ENCODE measurements at places on chromosomes 13 and 19. TPM values are rescaled to one million over a fixed set of nuclear protein-coding genes. Genes with fewer than 3 reads are reported as not detected.

DNA sequence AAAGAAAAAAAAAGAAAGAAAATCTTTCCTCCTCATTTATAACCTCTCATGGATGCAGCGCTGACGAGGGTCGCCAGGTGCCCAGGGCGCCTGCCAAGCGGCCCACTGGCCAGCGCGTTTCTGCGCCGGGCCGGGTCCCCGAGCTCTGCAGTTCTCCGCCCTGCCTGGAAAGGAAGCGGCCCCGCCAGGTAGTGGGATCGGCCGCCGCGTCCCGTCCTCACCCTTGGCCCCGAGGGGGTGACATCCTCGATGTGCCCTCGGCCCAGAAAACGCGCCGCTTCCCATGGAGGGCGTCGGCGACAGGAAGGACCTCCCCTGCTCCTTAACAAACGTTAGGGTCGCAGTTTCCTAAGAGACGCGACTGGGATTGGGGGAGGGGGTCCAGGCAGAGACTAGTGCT, 56.9 kb downstream of the ZNF726 start:
- DNase-seq, result no peak

GRCh38 chr13:24664726-24665409, 15.3 kb upstream of the ATP12A start:
- DNase-seq, result no peak

DNA sequence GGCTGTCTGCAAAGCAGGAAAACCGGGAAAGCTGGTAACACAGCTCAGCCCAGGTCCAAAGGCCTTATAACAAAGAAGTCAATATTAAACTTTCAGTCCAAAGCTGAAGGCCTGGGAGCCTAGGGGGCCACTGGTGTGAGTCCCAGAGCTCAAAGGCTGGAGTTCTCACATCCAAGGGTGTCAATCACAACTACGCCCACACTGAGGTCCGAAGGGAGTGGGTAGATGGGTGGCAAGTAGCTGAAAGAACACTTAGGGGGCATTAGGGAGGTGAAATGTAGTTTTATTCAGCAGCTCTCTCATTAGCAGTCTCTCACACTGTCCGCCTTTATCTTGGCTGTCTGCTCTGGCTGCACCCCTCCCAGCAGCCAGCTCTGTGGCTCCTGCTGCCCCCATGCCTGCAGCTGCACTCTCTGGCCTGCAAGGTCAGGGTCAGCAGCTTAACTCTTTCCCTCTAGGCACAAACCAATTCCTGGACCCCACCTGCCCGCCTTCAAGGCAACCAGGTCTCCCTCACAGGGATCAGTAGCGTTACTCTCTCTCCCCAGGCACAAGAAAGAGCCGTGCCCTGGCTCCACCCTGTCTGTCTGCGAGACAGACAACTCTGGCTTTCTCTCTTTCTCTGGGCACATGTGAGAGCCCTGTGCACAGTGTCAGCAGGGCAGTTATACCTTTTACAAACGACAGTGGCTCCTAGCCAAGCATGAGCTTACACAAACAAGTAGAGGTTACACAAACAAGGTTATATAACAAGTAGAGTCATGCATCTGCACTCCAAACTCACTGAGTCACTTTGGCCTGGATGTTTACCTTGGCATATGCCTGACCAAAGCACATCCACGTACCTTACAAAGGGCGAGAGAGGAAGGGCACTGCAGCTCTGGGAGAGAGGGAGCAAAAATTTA, 249.4 kb upstream of the PCDH20 start:
- no peak for DNase-seq

KRTDAP gene
- not detected for total RNA-seq

SHISA2 gene
- total RNA-seq, result not detected

WDFY2 gene
- total RNA-seq, result 10.2 TPM
